ENCODE measurements at places on chromosomes 1 and 21. TPM values are rescaled to one million over a fixed set of nuclear protein-coding genes. Genes with fewer than 3 reads are reported as not detected.

Gene IGSF9
- total RNA-seq = not detected

DNA sequence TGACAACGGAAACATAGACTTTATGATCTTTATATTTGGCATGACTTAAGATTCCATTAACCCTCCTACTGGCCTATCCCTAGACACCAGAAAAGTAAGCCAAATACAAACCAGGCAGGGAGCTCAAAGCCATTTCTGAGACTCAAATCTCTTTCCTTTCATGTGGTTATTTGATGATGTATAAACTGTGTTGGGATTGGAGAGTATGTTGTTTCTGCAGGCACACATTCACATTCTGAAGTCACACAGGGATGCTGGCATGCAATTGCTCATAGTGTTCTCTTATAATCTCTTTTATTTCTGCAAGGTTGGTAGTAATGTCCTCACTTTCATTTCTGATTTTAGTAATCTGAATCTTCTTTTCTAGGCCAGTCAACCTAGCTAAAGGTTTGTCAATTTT is 5.8 kb downstream of the ZMYND12 start:
- H3K36me3 ChIP-seq = no peaks in the 10 kb centered on the region
- no peak for DNase-seq
- no peak overlapping the region for H3K27ac ChIP-seq
- peaks cover 2% of the 10 kb centered on the region for H3K4me1 ChIP-seq
- H3K27me3 ChIP-seq = peaks cover 2% of the 10 kb centered on the region

GRCh38 chr1:56439610-56440264 is 139.6 kb downstream of the PLPP3 start:
- no peak overlapping the region for H3K4me3 ChIP-seq
- no peaks in the 10 kb centered on the region for H3K36me3 ChIP-seq
- H3K27me3 ChIP-seq = no peaks in the 10 kb centered on the region
- H3K27ac ChIP-seq = no peak overlapping the region

- H3K27me3 ChIP-seq = no peaks in the 10 kb centered on the region
- no peak overlapping the region for H3K4me3 ChIP-seq
- H3K4me1 ChIP-seq = no peaks in the 10 kb centered on the region
- no peaks in the 10 kb centered on the region for H3K36me3 ChIP-seq
- no peak overlapping the region for H3K27ac ChIP-seq
- no peak for DNase-seq
Measured at GRCh38 chr1:244089561-244089960, 38.5 kb downstream of the ZBTB18 start.

Gene CHI3L1
- total RNA-seq = 0.53 TPM

Gene AMPD1
- total RNA-seq = not detected

Gene AVPR1B
- total RNA-seq = not detected

DNA sequence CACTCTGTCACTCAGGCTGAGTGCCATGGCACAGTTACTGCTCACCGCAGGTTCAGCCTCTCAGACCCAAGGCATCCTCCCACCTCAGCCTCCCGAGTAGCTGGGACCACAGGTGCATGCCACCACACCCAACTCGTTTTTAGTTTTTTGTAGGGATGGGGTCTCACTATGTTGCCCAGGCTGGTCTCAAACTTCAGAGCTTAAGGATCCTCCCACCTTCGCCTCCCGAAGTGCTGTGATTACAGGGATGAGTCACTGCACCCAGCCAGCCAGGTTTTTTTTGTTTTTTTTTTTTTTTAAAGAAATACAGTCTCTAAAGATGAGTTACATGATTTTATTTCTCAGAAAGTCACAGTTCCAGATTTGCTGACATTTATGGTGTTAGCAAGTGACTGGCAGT is 29.0 kb downstream of the BACE2 start:
- no peak for DNase-seq
- no peaks in the 10 kb centered on the region for H3K36me3 ChIP-seq
- no peak overlapping the region for H3K27ac ChIP-seq
- no peaks in the 10 kb centered on the region for H3K4me1 ChIP-seq

Gene GBP6
- total RNA-seq = 0.47 TPM

Gene OXCT2
- 0.96 TPM for total RNA-seq

DNA sequence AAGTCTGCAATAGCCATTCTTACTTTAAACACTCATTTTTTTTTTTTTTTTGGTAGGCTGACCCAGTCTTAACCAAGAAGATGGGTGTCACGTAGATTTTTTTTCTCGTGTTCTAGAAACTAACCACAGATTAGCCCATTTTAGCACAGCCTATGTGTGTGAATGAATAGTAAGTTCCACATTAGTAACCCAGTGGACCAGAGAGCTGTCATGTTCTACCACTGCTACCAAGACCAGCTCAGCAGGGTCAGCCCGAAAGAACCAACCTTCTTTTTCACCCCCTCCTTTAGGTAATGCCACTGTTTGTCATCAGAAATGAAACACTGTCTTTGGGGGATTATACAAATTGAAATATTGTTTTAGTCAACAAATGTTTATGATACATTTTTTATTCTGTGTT is 221.1 kb upstream of the PLXNA2 start:
- H3K4me3 ChIP-seq = no peak overlapping the region
- DNase-seq = no peak
- H3K27me3 ChIP-seq = peaks cover 2% of the 10 kb centered on the region
- H3K4me1 ChIP-seq = no peaks in the 10 kb centered on the region
- H3K27ac ChIP-seq = no peak overlapping the region

- no peaks in the 10 kb centered on the region for H3K4me1 ChIP-seq
- no peak for DNase-seq
- no peaks in the 10 kb centered on the region for H3K36me3 ChIP-seq
- H3K4me3 ChIP-seq = no peak overlapping the region
- no peak overlapping the region for H3K27ac ChIP-seq
Measured at GRCh38 chr1:12769976-12770505, 3.5 kb upstream of the PRAMEF12 start.

Gene WDR77
- total RNA-seq = 35.9 TPM

DNA sequence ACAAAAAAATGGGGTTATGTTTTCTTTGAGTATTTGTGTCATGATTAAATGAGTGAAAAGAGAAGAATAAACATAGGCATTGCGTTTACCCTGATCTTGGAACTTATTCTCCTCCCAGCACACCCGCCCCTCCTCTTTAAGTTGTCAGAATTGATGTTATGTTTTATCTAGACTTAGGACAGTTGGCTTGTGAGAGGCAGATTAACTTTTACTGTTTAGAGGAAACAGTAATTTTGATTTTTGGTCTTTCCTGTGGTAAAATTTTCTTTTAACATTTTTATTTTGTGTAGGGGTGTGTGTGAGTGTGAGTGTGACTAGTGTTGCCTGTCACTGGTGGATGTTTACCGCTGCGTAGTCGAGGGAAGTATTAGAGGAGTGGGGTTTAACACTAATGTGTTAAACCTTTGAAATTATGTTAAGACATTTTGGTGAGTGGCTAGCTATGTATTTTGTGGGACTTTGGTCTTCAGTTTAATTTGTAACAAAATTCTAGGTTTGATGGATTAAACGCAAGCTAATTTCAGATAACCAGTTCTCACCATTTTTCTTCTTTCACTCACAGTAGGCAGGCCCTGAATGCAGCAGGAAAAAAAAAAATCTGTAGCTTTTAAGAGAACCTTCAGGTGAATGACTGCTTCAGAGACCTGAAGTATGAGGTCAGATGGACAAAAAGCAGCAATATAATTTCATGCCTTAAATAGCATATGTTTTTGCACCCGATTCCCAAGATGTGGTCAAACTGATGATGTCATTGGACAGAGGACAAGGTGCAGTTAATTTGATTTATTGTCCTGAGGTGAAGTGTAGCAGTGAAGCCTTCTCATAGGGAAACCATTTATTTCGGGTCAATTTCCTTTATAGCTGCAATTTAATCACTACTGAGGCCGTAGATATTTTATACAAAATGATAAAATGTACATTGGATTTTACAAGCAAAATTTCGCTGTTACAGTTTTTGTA is 2.7 kb downstream of the POU2F1 start:
- peak overlapping the region; percentile 100 for H3K4me3 ChIP-seq
- peaks cover 11% of the 10 kb centered on the region for H3K36me3 ChIP-seq
- peaks cover 38% of the 10 kb centered on the region for H3K4me1 ChIP-seq
- H3K27me3 ChIP-seq = no peaks in the 10 kb centered on the region
- H3K27ac ChIP-seq = peak overlapping the region; percentile 100
- no peak for DNase-seq

Gene RNF11
- 37.5 TPM for total RNA-seq

Gene LRRN2
- total RNA-seq = not detected

DNA sequence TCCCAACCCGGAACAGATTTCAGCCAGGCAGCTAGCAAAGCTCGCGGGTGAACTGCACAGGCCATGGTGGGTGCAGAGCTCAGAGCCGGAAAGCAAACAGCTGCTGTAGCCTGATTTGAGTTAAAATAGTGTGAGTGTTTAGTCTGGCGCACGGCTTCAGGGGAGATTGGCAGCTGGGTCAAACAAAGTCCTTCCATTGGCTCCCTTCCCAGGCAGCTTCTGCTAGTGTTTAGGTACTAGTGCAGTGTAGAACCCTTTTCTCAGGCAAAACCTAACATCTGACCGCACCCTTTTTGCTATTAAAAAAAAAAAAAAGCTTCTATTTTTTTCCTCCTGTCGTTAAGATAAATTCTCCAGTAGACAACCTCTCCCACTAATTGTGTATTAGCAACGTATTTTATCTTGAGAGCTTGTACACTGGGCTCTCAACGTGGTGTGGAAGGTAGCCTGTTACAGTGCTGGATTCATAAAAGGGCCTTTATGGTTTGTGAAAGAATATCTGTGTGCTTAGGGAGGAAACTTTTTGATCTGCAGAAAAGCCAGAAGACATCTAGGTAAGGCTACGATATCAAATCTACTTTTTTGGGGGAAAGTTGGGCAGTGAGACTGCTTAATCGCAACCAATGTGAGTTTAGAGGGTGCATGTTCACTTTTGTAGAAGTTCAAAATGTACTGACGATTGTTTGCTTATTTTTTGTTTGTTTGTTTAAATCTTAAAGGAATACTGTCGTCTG is 689.6 kb downstream of the USP25 start:
- H3K27me3 ChIP-seq = no peaks in the 10 kb centered on the region
- H3K27ac ChIP-seq = no peak overlapping the region
- no peaks in the 10 kb centered on the region for H3K36me3 ChIP-seq
- no peaks in the 10 kb centered on the region for H3K4me1 ChIP-seq
- DNase-seq = no peak

DNA sequence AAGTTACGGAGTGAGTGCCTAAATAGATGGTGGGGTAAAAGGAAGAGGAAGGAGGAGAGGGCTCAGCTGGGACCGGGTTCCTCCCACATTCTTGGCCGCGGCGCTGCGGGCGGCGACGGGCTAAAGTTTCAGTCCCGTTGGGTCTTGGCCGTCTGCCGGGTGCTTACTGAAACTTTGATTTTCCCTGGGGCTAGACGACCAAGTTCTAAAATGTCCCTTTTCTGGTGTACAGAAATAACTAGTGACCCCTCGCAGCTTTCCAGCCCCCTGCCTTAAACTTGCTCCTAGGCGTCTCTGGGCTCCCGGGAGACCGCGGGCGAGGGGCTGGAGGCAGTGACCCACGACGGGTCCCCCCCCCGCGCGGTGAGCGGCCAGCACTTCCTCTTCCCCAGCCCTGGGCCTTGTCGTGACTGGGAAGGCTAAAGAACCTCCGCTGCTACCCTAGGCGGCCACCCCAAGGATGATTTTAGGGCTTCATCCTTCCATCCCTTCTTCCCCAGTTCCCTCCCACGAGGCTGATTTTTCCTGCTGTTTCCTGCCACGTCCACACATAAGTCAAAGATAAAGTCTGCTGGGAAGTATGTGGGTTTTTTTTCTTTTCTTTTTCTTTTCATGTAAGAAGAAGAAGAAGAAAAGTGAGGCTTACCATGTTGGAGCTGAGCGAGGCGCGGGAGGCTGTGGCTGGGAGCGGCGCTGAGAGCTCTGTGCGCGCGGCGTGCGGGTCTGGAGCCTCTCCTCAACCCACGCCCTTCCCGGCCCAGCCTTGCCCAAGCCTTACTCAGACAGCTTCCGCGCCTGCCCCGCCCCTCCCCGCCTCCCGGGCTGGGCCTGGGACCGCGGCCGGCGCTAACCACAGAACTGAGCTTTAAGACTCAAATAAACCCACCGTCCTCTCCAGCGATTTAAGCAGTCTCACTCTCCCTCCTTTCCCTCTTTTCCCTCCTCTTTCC is at the start of gene S100A11:
S100A11 (minus strand) TSS at position 738 of the 950 bp plus-strand sequence; CDS start at position 649, 89 bp downstream.
- H3K4me3 ChIP-seq = peak within 1 kb of the TSS; percentile 96
- H3K4me1 ChIP-seq = peaks cover 23% of the 10 kb centered on the region
- peak; percentile 76 for DNase-seq
- peak within 1 kb of the TSS; percentile 94 for H3K27ac ChIP-seq

DNA sequence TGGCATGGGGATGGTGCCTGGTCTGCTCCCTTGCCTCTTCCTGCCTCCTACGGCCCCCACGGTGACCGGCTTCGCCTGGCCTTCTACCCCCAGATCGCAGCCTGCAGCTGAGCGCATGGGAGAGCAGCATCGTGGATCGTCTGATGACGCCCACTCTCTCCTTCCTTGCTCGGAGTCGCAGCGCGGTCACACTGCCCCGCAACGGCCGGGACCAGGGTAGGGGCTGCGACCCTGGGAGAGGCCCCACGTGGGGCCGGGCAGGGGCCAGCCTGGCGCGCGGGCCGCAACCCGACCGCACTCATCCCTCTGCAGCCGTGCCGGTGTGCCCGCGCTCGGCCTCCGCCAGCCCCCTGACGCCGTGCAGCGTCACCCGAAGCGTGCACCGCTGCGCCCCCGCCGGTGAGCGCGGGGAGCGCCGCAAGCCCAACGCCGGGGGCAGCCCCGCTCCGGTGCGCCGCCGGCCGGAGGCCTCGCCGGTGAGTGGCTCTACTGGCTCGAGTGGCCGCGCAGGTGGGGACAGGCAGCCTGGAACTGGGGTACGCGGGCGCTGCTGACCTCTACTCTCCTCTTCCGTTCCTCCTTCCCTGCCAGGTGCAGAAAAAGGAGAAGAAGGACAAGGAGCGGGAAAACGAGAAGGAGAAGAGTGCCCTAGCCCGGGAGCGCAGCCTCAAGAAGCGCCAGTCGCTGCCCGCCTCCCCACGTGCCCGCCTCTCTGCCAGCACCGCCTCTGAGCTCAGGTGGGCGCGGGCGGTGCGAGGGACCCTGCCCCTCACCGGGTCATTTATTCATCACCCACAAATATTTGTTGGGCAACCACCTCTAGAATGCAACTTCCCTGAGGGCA is 20.4 kb downstream of the MAP7D1 start:
- H3K27ac ChIP-seq = no peak overlapping the region
- no peak for DNase-seq
- H3K36me3 ChIP-seq = peaks cover 26% of the 10 kb centered on the region
- peaks cover 2% of the 10 kb centered on the region for H3K4me1 ChIP-seq
- no peaks in the 10 kb centered on the region for H3K27me3 ChIP-seq
- no peak overlapping the region for H3K4me3 ChIP-seq

DNA sequence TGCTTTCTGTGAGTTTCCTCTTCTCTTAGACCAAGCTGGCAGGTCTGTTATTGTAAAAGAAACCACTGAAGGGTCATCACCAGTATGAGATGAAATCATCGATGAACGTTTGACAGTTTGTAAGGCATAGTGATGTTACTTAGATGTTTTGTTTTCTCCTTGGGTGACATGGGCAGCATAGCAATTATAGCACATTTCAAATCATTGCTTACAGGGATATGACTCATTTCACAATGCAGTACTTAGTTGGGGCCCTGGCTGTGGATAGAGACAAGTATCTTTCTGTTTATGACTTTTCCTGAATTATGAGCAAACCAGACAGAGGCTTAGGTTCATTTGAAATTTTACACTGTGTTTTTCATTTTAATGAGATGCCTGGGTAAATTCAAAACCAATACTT is 313.0 kb downstream of the RWDD3 start:
- no peaks in the 10 kb centered on the region for H3K36me3 ChIP-seq
- no peaks in the 10 kb centered on the region for H3K4me1 ChIP-seq
- H3K27me3 ChIP-seq = no peaks in the 10 kb centered on the region
- no peak overlapping the region for H3K4me3 ChIP-seq
- no peak overlapping the region for H3K27ac ChIP-seq
- DNase-seq = no peak

GRCh38 chr1:1678581-1679380 is 13.8 kb downstream of the SLC35E2B start:
- H3K27me3 ChIP-seq = no peaks in the 10 kb centered on the region
- H3K27ac ChIP-seq = peak overlapping the region; percentile 90
- peak overlapping the region; percentile 81 for H3K4me3 ChIP-seq
- DNase-seq = peak; percentile 74
- H3K4me1 ChIP-seq = peaks cover 16% of the 10 kb centered on the region

Gene FAM163A
- not detected for total RNA-seq
